ENCODE measurements at places on chromosomes 5 and 9.
A peak's percentile ranks its signal among the peaks of the same experiment; 100 is the strongest.

- DNase-seq, result no peak
Measured at GRCh38 chr9:124695280-124695890, 75.7 kb downstream of the NR6A1 start.

- DNase-seq, result no peak
Measured at GRCh38 chr5:153515301-153515700, 24.8 kb downstream of the GRIA1 start.

DNA sequence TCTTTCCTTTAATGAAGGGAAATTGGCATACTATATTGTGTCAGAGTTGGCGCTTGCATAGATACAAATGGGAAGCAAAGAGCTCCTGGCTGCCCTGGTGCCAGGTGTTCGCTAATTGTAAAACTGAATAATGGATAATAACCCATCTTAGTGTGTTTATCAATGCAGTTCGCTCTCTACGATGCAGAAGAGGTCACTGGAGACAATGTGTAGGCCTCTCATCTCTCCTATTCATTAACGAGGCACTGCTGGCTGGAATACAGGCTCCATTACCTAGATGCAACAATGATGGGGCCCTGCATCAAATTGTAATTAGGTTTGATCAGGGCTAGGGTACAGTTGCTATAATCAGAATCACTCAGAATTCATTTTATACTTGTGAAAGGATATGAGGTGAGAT lies 171.0 kb downstream of the RMI1 start:
- DNase-seq, result no peak

DNA sequence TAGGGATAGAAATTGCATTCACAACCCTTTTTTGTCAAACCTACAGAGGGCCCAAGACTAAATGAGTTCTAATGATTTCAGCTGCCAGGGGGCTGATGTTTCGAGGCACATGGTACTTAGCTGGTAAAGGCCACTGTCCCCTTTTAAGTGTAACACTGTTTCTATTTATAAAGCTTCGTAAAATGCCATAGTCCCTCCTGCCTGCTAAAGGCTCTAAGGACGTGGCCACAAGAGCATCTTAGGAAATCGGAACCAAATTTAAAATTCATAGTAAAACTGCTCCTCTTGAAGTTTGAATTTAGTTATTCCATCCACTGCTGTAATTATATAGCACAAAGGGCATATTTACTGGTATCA lies 170.3 kb upstream of the WWC1 start:
- no peak for DNase-seq

DNA sequence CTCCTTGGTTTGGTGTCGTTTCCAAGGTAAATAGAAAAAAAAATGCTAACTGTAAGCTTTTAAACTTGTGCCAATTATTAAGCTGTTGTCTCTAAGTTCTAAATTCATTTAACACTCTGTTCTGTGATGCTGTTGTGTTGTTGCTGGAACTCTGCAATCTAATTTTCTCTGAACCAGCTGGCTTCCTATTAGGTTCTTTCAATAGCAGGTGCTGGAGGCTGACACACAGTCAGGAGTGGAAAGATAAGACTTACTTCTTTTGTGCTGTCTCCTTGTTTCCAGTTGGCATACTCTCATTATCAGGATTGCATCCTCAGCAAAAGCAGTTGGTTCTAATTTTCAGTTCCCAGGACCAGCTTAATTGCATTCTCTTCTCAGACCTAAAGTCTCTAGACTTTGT lies 1252.6 kb upstream of the NUDT12 start:
- DNase-seq, result peak; percentile 3

DNA sequence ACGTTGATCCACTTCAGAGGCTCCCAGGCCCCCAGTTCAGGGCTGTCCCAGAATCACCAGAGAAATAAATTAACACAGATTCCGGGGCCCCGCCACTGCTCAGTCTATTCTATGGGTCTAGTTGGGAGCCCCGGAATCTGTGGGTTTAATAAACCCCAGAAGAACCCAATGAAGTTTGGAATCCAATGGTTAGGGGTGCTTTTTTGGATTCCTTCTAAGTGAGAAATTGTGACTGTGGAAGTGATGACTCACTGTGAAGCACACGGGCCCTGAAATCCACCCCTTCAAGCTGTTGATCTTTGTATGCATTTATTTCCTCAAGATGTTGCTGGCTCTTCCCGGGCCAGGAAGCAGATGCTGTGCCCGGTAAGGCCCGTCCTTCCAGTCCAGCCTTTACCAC lies 57.3 kb upstream of the SLC28A3 start:
- DNase-seq, result no peak

DNA sequence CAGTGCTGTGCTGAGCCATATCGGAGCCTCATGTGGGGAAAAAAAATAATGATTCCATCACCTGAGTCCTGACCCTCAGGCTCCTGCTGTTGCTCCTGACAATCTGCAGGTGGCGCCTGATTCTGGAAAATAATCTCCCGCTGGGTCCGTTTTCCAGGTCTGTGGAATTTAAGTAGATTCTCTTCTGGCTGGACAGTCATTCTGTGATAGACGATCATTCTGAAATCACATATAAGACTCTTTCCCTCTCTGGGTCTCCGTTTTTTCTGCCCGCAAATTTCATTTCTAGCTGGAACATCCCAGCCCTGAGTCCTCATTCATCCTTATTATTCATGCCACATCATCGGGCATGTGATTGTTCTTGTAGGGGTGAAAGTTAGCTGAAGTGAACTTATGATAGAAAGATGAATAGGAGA lies 22.1 kb upstream of the STXBP1 start:
- peak; percentile 68 for DNase-seq

GRCh38 chr5:31378838-31379237 lies 153.1 kb downstream of the DROSHA start:
- no peak for DNase-seq

DNA sequence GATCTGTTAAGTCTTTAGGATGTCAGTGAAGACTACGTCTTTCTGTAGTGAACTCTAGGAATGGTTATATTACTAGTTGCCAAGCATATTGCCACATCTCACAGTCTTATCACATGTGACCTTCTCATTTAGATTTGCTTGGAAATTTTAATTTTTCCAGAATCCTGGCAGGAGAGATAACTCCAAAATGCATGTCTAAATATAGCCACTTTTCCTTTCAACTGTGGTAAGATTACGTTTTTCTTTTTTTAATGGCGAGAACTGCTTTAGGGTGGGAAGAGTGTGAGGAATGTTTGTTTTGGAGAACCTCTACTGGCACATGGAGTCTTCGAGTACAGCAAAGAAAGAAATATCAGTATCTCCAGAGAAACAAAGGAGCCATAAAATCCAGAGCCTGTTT lies 91.7 kb upstream of the ADAMTSL1 start:
- no peak for DNase-seq

DNA sequence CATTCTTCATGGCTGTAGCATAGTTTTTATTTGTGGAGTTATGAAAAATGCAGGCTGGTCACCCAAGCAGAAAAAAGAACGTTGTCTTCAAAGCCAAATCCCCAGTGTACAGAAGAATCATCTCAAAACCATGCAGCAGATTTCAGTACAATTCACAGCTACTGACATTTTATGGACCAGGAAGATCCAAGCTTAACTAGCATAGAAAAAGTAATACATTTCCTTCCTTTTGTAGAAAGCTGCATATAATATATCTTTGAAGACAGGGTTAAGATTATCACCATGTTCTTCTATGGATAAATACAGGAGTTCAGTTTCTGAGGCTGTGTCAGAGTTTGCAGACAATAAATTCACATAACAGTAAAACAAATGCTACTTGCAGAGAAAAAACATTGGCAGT lies 1054.8 kb upstream of the C9orf72 start:
- DNase-seq, result no peak

DNA sequence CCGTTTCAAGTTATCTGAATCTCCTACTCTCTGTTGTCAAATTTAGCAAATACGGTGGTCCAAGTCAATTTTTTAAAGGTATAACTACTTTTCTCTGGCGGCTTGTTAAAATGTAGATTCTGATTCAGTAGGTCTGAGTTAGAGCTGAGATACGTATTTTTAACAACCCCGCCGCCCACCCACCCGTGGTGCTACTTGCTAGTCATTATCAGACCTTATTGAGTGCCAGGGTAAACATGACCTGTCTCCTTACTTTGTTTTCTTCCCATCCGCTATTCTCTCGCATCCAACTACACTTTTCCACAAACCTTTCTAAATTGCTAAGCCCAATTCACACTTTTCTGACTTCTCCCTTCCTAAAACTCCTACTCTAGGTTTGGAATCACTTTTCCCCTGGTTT lies 694 bp upstream of the PLAA start:
- DNase-seq, result no peak

DNA sequence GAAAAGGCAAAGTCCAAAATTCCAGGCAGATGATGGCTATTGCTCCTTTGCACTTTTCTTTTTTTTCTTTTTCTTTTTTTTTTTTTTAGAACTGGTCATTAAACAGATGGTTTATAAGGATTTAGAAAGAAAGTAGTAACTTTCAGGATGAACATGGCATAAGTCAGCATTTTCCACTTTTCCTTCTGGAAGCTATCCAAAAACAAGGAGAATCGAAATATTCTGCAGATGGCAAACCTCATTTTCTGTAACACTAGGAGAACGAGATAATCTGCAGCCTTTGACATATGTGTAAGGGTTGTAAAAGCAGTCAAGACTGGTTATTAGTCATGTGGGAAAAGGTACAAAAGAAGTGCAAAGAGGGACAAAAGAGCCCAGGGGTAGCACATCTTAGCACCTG lies 69.1 kb upstream of the PUM3 start:
- no peak for DNase-seq

GRCh38 chr9:121700165-121700831 lies 48.9 kb downstream of the DAB2IP start:
- DNase-seq, result peak; percentile 12

GRCh38 chr5:77993855-77994318 lies 217.7 kb upstream of the TBCA start:
- DNase-seq, result no peak

DNA sequence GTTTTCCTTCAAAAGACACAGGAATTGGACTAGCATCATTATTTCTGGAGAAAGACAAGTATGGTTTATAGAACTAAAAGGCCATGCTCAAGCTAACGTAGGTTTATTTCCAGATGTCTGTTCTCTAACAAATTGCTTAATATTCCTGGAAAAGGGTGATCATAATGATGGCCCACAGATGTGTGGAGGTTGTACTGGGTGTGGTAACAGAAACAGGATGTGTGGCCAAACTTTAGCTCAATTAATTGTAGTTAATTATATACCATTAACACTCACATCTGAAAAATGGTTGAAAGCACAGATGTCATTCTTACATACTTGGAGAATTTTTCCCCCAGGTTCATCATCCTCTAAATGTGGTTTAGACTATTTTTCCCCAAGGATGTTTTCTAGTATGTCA lies 292.7 kb upstream of the RASA1 start:
- DNase-seq, result no peak

- DNase-seq, result no peak
Measured at GRCh38 chr9:90423661-90424193, 218.9 kb downstream of the DIRAS2 start.

GRCh38 chr9:97703437-97704344 lies 6.6 kb upstream of the XPA start:
- DNase-seq, result no peak

- no peak for DNase-seq
Measured at GRCh38 chr9:87516926-87517290, 19.2 kb downstream of the DAPK1 start.

DNA sequence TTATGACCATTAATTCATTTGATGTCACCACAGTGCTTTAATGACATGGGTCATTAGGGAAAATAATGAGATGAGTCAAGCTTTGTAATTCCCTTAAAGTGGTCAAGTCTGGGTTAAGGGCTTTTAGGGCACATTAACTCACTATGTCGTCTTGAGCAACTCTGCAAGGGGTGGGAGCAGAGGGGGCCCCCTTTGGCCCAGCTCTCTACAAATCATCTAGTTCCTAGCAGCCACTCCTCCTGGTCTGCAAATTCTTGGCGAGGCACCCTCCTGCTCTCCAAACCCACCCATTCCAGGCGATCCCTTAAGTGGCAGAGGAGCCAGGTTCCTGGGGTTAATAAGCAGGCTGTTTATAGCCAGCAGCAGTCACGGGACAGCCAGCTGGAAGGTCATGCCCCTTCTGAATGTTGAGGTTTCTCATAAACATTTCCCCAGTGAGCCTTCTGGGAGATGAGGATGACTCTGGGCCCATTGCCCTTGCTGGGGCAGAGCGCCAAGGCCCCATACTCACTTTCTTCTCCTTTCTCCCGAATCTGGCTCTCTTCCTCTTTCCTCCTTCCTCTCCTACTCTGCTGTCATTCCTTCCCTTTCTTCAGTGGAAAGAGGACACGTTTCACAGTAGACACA lies 14.3 kb upstream of the GPX3 start:
- no peak for DNase-seq

DNA sequence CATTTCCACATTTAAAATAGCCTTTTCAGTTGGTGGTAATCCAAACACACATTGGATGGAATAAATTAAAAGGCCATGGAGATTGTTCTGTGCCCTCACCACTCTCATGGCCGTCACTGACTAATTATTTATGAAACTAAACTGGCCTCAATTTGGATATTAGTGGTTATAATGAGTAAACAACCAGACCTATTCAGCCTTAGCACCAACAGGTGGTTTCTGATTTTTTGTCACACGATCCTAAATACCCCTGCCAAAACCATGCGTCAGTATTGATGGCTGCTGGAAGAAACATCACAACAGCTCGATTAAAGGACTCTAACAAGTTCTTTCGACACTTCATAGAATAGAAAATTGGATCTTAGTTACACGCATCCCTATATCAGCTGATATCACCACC lies 276.0 kb upstream of the DAP start:
- no peak for DNase-seq

DNA sequence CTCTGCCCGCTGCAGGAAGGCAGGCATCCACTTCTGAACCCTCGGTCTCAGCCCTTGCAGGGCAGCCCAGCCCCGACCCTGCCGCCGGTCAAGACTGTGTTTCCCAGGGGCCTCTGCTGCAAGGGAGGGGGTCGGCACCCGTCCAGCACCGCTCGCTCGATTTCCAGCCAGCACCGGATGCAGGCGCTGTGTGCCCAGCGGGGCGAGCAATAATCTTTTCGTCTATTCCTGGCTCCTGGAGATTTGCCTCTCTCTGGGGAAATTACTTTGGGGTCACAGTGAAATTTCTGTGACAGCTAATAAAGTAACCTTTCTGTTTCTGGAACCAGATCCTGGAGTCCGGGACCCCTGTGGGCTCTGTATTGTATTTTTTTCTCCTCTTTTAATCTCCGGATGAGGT lies 155.3 kb downstream of the COL23A1 start:
- no peak for DNase-seq

DNA sequence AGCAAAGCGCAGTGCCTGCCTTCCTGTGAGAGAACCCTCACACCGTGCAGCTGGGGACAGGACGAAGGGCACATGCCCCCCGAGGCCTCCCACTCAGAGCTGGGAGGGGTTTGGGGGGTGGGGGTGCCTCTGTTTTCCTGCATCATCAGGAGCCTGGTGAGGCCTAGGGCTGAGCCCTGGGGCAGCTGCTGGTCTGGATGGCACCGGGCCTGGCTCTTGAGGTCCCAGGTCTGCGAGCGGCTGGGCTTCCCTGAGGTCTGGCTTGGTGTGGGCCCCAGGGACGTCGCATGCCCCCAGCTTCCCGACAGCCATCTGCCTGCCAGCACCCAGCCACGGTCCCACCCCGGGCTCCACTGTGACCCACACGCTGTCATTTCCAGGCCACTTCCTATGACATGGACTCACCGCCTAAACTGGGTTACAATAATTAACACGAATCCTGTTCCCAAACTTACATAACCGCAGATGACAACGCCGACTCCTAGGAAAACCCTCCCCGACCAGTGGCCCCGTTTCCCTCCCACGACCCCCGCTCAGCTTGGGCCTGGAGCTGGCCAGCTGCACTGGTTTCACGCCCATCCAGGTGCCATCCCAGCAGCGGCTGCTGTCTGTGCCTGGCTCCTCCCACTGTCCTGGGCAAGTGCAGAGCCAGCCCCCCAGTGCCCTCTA lies 8.7 kb downstream of the NACC2 start:
- no peak for DNase-seq
